ENCODE measurements at places on chromosomes 5 and 9.

GRCh38 chr5:14628346-14628745 lies 36.2 kb upstream of the OTULIN start:
- peak; percentile 20 for DNase-seq

DNA sequence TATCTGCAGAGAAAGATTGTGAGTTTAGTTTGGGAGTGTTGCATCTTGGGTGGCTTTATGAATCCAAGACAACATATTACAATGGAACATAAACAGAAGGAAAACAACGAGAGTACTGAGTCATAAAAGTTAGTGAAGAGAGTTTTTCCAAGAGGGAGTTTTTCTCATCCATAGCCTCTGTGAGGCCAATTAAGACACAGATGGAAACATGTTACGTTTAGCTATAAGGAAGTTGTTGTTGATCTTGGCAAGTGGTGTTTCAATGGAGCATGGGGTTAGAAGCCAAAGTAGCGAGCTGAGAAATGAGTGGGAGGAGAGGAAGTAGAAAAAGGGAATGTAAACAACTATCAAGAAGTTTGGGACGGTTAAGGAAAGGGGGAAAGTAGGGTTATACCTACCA lies 53.3 kb upstream of the SPATA31D4 start:
- no peak for DNase-seq

DNA sequence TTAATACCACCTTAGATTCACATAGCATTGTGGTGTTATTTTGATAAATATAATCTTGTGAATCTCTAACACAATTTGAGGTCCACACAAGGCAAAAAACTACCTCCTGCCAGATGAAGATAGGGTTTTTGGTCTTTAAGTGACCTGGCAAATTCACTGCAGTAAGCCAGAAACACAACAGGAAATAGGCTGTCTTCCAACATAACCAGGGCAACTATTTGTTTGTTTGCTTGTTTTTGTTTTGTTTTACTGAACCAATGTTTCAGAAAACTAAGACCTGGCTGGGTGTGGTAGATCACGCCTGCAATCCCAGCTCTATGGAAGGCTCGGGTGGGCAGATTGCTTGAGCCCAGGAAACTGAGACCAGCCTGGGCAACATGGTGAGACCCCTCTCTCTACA lies 95.5 kb downstream of the USP20 start:
- no peak for DNase-seq

GRCh38 chr5:111254613-111255012 lies 30.4 kb downstream of the CAMK4 start:
- no peak for DNase-seq

DNA sequence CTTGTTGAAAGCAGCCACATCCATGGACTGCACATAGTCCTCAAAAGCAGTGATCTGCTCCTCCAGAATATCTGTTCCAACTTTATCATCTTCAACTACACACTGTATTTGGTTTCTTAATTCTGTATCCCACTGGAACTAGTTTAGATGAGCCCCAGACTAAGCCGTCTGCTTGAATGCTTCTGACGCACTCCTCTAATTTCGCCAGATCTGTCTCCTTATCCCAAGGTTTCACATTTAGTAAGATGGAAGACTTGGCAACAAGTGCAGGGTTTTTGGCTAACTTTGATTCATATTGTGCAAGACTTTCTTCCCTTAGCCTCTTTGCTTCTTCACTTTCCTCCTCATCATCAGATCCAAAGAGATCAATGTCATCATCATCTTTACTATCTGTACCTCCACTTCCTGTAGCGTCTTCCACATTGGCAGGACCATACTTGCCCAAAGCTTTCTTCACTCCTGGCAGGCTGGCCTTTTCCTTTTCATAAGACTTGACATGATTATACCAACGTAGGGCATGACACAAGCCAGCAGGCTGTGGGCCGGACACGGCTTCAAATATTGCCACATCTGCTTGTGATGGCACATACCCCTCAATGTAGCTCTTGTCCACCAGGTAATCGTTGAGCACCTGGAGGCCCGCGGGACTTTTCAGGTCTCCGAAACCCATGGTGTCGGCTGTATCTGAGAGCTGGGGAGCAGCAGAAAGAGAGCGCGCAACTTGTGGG lies 56.2 kb upstream of the PIK3R1 start:
- no peak for DNase-seq

DNA sequence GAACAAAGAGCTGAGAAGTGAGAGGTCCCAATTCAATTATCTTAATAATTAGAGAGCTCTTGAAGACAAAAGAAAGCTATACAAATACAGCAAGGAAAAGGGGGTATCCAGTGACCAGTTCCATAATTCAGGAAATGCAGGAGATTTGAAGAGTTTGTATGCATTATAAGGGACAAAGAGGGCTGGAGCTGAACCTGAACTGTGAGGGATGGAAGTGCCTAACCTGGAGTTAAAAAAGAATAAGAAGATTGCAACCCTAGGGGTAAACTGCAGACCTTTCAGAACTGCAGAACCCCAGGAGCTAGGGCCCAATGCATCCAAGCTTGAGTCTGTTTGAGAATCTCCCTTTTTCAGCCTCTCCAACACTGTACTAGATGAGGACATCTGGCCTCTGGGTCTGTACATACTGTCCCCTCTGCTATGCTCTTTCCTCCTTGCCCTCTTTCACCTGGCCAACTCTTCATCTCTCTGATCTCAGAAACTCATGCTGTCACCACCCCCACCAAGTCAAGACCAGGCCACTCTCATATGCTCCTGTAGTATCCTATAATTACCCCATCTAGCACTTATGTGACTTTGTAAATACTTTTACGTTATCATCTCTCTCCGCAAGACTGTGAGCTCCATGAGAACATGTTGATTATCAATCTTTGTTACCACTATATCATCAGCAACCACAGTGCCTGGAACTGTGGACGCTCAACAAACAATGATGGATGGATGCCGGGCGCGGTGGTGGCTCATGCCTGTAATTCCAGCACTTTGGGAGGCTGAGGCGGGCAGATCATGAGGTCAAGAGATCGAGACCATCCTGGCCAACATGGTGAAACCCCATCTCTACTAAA lies 6.6 kb upstream of the PRKACG start:
- DNase-seq, result no peak

DNA sequence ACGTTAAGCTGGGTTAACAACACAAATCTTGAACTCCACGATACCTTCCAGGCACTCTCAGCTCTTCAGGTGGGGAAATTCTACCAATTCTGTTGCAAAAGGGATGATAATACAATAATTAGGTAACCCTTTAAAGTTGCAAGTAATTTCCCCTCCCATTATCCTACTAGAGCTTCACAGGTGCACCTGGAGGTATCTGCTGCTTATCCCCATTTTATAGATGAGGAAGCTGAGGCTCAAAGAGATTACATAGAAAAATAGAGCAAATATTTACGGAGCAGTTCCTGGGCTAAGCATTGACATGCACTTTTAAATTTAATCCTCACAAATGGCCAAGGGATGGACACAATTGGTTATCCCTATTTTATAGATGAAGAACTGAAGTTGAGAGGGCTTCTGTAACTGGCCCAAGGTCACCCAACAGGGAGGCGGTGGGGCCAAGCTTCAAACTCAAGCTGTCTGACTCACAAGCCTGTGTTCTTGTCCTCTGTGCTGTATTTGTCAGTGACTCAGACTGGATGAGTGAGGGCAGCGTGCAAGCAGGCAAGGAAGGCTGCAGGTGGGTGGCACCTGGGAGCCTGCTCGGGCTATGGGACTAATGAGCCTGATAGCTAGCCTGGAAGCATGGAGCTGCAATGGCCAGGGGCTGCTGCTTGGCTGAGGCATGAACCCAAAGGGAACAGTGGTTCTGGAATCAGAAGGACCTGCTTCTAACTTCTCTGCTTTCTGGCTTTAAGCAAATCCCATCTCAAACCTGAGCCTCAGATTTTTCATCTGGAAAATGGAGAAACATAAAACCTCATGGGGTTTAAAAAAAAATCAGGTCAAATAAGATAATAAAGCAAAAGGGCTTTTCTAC lies 105.5 kb downstream of the PDE6A start:
- no peak for DNase-seq

GRCh38 chr9:8823131-8823895 lies 1023.7 kb upstream of the DMAC1 start:
- no peak for DNase-seq

DNA sequence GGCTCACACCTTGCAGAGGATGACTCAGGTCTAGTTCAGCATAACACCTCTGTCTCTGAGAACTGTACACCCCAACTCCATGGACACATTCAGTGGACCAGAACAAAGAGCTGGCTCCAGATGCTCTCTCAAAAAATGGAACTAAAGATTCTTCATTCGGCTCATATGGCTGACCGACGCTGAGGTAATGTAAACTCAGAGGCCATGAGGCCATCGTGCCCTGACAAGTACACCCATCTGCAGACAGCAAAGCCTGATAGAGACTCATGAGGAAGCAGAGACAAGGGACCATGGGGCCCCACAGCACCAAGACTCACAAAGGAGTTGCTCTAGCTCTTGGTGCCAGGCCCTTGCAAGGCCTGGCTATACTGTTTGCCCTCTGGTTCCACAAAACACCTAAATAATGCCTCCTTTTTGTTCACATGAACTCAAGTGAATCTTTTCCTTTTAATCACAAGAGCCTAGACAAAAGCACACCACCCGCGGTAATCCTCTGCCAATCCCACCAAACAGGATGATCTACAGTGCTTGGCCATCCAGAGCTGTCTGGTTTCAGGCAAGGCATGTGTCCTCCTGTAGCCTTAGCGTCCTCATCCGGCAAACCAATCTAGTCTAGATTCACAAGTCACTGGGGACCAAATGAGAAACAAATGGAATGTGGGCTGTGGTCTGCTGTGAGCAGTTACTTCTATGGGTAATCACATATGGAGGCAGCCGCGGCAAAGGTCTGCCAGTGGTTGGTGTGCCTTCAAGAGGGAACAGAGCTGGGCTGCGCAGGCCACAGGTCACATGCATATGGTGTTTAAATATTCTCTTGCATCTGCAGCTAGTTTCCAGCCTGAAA lies 22.7 kb downstream of the MED27 start:
- DNase-seq, result no peak

DNA sequence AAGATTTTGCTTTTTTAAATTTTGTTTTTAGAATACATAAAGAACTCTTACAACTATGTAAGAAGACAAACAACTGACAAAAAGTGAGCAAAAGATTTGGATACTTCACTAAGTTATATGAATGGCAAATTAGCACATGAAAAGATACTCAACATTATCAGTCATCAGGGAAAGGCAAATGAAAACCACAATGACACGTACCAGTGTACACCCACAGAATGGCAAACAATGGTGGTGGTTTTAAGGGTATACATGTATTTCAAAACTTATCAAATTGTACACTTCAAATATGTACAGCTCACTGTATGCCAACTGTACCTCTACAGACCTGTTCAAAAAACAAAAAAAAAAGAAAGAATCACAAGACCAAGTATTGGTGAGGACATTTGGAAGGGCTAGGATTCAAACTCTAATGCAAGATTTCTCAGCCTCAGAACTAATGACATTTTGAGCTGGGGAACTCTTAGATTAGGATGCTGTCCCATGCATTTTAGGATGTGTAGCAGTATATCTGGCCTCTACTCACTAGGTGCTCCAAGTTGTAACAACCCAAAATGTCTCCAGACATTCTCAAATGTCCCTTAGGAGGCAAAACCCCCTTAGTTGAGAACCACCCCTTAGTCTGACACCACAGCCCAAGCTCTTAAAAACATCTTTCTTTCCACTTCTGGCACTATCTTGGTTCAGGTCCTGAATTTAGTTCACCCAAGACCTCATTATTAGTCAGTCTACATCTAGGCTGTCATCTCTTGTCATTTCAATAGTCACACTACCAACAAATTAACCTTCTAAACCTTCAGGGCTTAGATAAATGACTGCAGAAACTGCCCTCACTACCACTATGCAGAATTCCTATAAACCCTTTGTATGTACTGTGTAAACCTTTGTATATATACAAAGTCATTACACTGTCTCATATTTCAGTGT lies 9.7 kb downstream of the SCAI start:
- no peak for DNase-seq

GRCh38 chr5:171669571-171669970 lies 116.0 kb upstream of the SMIM23 start:
- no peak for DNase-seq

- DNase-seq, result no peak
These were observed 101.7 kb upstream of the DAPK1 start for GRCh38 chr9:87395804-87396479.

GRCh38 chr9:127712867-127713266 lies 2.6 kb downstream of the PTRH1 start:
- no peak for DNase-seq

DNA sequence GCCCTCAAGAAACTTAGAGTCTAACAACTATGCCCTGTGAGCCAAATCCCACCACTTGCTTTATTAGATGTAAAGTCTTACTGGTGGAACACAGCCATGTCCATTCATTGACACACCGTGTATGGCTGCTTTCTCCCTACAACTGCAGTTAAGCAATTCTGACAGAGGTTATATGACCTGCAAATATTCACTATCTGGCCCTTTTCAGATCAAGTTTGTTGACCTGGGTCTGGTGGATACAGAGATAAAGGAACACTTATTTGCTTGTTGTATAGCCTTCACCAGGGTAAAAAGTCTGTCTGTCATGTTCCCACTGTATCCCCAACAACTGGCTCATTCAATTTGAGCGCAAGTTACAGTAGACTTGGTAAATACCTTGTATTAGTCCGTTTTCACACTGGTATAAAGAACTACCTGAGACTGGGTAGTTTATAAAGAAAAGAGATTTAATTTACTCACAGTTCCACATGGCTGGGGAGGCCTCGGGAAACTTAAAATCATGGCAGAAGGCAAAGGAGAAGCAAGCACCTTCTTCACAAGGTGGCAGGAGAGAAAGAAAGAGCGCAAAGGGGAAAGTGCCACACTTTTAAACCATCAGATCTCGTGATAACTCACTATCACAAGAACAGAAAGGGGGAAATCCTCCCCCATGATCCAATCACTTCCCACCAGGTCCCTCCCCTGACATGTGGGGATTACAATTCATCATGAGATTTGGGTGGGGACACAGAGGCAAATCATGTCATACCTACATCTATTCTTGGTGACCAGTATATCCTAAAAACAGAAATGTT lies 27.9 kb downstream of the DEPDC1B start:
- DNase-seq, result no peak

Measured in stimulated activated CD8-positive, alpha-beta memory T cell treated with anti-CD3 and anti-CD28 coated beads, Interleukin-4, amount 100 ng/mL, for 1 hour (primary cell).